ENCODE measurements at places on chromosomes 1 and 21. TPM values are rescaled to one million over a fixed set of nuclear protein-coding genes. Genes with fewer than 3 reads are reported as not detected.

SLC19A1 gene
- total RNA-seq = 40.1 TPM

- no peak for DNase-seq
Measured at GRCh38 chr1:17412093-17412870, 27.2 kb downstream of the RCC2 start.

- no peak for DNase-seq
Measured at GRCh38 chr1:43850591-43851233, 82.9 kb upstream of the ARTN start.

- DNase-seq = no peak
Measured at GRCh38 chr1:191953526-191953925, 204.7 kb upstream of the RGS18 start.
